A673 (cell line): ENCODE measurements at places on chromosomes 7 and 10. TPM values are rescaled to one million over a fixed set of nuclear protein-coding genes. Genes with fewer than 3 reads are reported as not detected.

Gene ENTPD1
- total RNA-seq: 0.37 and 0.92 TPM in 2 replicates

Gene TWIST1
- total RNA-seq: 37.6 and 41.6 TPM in 2 replicates

- no peak for DNase-seq
- H3K27me3 ChIP-seq: no peaks in the 10 kb centered on the region
These were observed 69.0 kb downstream of the FAM107B start for GRCh38 chr10:14705548-14706230.

GRCh38 chr10:49617121-49618020 lies 3.5 kb downstream of the CHAT start:
- H3K36me3 ChIP-seq: no peaks in the 10 kb centered on the region
- no peak for DNase-seq
- H3K4me1 ChIP-seq: no peaks in the 10 kb centered on the region
- H3K27me3 ChIP-seq: peaks cover 49% of the 10 kb centered on the region

GRCh38 chr10:73641328-73642060 lies at the start of gene MYOZ1:
Gene MYOZ1, minus strand, starts transcription at chr10:73641474. Its CDS starts 1,457 bp downstream, at chr10:73640017.
- no peaks in the 10 kb centered on the region for H3K27me3 ChIP-seq
- H3K36me3 ChIP-seq: no peaks in the 10 kb centered on the region
- H3K4me3 ChIP-seq: no peak within 1 kb of the TSS
- H3K4me1 ChIP-seq: no peaks in the 10 kb centered on the region
- H3K27ac ChIP-seq: no peak within 1 kb of the TSS
- DNase-seq: no peak

DNA sequence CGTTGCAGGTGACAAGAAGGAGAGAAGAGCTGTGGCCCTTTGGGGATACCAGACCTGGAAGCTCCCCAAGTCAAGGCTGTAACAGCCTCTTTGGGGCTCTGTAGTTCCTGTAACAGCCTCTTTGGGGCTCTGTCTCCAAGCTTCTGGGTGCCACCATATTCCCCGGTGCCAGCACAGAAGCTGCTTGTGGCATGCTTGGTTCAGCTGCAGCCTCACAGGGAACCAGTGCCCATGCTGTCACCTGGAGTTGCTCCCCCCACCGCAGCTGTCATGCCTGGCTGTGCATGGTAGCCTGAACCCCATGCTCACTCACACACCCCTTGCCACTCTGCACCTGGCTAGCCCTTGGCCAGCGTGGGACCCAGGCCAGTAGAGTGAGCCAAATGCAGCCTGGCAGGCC lies 109.1 kb downstream of the ELAPOR2 start:
- H3K4me3 ChIP-seq: no peak overlapping the region
- no peaks in the 10 kb centered on the region for H3K4me1 ChIP-seq
- peaks cover 21% of the 10 kb centered on the region for H3K27me3 ChIP-seq
- no peak overlapping the region for H3K27ac ChIP-seq
- no peaks in the 10 kb centered on the region for H3K36me3 ChIP-seq

GRCh38 chr10:2011106-2011716 lies 273.9 kb upstream of the ADARB2 start:
- H3K4me1 ChIP-seq: no peaks in the 10 kb centered on the region
- H3K27me3 ChIP-seq: peaks cover 11% of the 10 kb centered on the region
- H3K36me3 ChIP-seq: no peaks in the 10 kb centered on the region
- H3K4me3 ChIP-seq: no peak overlapping the region
